ENCODE measurements at places on chromosomes 13 and 19.

GRCh38 chr13:108877300-108877699 is 247.9 kb downstream of the MYO16 start:
- no peak for DNase-seq

DNA sequence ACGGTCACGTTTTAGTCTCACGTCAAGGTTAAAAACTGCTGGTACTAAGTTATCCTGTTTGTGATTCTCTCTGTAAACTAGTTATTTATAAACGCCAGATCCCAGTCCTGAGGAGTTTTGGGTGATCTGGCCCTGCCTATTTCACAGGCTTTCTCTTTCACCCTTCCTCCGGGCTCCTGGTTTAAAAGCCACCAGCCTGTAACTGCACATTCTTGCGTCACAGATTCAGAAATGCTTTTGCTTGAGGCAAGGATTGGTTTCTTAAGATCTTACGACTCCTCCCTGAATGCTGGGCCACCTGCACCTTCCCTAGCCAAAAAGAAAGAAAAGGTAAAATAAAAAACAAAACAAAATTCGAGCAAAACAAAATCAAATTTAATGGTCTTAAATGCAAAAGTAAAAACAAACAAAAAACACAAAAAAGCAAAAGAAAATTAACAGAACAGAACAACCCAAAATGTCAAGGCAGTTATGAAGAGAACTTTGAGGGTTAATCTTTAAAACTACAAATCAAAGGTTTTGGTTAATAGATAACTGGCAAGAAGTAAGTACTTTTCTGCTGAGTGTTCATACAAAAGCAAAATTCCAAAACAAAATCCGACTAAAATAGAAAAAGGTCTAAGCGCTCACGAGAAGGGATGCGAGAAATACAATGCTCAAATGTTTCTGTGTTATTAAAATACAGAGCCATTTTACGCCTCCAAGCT is 18.6 kb upstream of the TIMM44 start:
- no peak for DNase-seq

GRCh38 chr19:44149776-44150175 is 8.4 kb downstream of the ZNF234 start:
- DNase-seq = no peak

DNA sequence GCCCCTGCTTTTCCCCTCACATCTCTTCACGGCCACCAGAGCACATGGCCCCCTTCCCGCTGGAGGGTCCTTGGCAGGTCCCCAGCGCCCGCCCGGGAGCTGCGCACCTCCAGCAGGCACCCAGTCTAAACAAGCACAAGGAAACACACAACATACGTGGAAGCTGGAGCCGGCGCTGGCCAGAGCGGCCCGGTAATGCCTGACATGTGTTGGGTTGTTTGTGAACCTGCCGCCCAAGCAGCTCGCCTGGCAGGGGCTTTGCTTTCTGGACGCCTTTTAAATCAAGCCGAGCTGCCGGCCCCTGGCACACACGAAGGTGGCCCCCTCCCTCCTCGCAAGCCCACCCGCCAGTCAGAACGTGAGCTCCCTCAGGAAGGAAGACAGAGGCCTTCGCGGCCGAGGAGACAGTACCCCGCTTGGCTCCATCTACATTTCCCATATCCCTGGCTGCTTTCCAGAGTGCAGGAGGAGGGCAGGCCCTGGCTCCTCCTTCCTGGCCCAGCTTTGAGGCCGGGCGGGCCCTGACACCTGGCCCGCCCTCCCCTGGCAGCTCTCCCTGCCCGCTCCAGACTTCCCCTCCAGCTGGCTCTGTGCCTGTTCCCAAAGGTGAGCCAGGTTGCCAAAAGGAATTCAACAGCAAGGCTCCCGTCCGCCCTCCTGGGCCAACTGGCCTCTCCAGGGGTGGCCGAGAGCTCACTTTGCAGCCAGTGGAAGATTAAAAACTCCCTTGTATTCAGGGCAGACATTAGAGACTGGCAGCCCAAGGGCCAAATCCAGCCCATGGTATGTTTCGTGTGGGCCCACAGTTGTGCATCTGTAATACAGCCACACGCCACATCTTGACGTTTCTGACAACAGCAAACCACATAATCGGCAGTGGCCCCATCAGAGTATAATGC is 28.7 kb downstream of the COMP start:
- peak; percentile 67 for DNase-seq

DNA sequence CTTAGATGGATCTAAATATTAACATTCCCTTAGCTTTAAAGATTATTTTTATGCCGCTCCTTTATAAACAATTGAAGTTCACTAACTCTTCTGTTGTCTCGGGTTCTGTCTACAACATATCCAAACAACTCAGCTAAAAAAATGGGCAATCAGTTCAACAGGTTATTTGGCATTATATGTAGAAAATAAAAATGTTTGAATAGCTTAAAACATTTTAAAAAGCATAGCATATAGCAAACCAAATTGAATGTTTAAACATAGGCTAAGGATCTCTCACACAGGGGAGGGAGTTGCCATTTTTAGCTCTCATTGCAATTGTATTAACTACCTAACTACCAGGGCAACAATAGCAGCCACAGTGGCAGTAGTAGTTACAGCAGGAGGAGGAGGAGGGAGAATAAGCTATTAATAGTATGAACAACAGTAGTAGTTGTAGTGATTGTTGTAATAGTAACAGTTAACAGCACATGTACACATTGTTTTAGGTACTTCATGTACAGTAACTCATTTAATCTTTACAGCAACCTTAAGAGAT is 404.2 kb downstream of the KCNRG start:
- no peak for DNase-seq

DNA sequence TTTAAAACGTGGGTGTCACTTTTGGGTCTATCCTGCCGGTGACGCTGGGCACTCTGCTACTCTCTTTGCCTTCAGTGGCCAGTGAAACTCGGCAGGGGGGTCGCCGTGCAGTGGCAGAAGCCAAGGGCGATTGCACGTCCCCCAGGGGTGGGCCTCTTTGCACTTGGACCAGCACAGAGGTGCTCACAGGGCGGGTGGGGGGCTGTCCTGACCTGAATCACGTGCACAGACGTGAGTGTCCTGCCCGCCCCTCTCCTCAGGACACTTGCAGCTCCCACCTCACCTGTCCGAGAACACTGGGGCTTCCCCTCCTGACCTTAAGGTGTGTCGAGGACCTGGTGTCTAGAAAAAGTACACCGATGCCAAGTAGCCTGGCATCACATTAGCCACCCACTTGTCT is 16.1 kb downstream of the COL4A1 start:
- no peak for DNase-seq

DNA sequence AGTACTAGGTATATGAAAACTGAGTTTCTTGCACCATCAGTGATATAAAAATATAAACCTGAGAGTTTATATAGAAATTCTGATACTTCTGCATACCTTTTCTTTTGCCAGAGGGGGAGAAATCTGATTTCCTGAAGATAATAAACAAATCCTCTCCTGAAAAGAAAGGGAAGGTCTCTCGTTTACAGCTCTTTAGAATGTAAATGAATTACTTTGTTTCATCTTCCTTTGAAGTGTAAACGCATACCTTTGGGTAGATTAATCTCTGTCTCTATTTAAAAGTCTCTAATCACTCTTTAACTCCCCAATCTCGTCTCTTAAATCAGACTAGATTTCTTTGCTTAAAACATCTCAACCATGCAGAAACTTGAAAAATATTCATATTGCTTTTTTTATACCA is 1092.9 kb downstream of the SLITRK5 start:
- no peak for DNase-seq

- no peak for DNase-seq
Measured at GRCh38 chr19:36067681-36068080, 13.0 kb downstream of the WDR62 start.

DNA sequence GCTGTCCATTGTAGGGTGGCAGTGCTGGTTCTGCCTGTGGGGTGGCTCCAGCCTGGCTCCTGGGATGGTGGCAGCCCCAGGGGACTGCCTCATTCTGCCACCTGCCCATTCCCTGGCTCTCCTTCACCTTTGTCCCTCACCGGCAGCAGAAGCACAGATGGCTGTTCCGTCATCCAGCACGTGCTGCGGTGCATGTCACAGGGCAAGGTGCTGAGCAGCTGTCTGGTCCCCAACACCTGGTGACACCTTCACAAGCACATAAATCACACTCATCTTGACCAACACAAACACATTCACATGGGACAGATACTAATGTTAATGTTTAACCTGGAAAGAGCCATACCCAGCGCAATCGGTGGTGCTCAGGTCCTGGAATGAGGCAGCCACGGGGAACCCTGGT is 126.8 kb downstream of the UQCRFS1 start:
- DNase-seq = no peak

DNA sequence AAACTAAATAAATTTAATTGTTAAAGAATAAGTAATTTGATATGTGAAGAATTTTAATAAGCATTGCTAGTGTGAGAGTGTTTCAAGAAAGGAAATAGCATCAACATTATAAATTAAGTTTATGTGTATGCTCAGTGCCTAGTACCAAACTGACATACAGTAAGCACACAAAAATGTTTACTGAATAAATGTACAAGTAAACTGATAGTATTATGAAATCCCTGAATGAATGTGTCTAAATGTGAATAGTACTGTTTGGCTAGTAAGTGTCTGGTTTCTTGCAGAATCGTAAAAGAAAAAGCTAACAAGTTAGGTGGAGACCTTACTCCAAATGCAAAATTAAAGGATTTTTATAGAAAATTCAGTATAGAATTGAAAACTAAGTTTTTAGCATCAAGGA is 233.6 kb downstream of the PCDH9 start:
- no peak for DNase-seq

GRCh38 chr13:99267927-99268326 is 9.7 kb upstream of the GPR18 start:
- no peak for DNase-seq

DNA sequence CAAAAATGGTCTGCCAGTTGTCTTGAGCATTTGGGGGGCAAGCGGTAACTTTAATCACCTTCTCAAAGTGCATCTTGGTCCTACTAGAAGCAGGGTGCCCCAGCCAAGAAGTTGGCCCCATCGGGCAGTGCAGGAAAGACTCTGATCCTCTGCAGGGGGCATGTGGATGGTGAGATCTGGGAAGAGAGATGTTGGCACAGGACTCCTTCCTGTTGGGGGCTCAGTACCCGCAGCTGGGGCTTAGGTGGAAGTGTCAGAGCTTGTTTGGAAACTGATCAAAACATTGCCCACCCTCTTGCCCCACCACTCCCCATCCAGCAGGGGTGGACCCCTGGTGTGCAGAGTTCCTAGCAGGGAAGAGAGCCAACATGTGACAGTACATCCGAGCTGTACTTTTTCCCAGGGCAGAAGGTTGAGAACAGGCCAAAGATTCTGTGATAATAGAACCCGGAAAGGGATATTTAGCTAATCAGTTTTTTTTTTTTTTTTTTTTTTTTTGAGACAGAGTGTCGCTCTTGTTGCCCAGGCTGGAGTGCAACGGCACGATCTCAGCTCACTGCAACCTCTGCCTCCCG is 8.8 kb downstream of the RRAS start:
- no peak for DNase-seq

- peak; percentile 34 for DNase-seq
Measured at GRCh38 chr13:109331898-109332297, 454.5 kb downstream of the IRS2 start.

- DNase-seq = no peak
Measured at GRCh38 chr13:99022941-99023340, 45.1 kb upstream of the DOCK9 start.

DNA sequence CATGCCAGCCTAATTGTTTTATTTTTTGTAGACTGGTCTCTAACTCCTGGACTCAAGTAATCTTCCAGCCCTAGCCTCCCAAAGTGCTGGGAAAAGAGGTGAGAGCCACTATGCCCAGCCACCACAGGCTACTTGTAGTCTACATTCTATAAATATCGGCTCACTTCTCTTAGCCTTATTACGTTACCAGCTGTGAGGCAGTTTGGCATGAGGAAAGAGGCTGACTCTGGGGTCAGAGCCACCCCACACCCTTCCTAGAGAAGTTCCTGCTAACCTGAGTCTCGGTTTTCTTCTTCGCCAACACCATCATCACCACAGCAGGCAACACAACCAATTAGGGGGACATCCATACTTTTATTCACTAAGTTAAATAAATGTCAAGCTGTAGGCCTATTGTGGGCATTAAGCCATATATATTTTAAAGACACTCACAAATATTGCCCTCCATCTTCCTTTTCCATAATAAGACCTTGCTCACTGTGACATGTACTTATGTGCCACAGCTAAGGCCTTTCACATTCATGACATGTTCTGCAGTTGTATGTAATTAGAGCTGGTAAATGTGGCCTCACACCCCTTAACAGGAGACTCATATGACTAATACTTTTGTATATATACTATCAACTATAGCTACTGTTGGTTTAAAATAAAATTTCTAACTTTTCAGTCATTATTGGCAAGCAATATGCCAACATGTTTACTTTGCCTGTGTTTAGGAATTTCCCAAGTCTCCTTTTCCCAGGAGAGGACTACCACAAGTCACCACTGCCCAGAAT is 5.7 kb downstream of the SLC25A30 start:
- no peak for DNase-seq

DNA sequence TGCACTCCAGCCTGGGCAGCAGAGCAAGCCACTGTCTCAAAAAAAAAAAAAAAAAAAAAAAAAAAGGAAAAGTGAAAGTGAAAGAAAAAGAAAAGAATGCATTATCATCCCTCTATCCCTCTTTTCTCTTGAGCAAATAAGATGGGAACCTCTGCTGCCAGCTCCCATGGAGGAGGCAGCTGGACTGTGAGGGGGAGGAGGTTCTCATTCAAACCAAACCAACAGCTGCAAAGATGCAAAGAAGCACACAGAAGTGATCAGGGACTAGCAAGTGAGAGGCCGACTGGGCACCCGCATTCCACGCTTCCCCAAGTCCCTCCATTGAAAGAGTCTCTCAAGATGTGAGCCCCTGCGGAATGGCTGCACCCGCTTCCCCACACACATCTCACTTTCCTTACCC is 63.5 kb downstream of the TSHZ3 start:
- no peak for DNase-seq

GRCh38 chr13:30429721-30430694 is 7.7 kb downstream of the UBE2L5 start:
- DNase-seq = no peak

DNA sequence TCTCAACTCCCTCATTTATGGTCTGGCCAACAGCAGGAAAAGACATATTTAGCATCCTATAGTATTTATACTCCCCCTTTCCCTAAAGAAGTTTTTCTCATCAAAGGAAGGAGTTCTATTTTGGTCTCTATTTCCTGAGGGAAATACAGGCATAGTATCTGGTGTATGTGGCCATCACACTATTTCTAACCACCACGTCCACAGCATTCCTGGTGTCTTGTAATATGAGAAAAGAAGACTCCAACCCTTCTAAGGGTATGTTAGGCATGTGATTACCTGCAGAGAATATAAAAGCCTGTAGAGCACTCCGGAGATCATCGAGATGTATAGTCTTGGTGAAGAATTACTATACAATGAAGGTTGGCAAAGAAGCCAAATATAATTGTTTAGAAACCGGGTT is 137.4 kb downstream of the VWA8 start:
- no peak for DNase-seq

DNA sequence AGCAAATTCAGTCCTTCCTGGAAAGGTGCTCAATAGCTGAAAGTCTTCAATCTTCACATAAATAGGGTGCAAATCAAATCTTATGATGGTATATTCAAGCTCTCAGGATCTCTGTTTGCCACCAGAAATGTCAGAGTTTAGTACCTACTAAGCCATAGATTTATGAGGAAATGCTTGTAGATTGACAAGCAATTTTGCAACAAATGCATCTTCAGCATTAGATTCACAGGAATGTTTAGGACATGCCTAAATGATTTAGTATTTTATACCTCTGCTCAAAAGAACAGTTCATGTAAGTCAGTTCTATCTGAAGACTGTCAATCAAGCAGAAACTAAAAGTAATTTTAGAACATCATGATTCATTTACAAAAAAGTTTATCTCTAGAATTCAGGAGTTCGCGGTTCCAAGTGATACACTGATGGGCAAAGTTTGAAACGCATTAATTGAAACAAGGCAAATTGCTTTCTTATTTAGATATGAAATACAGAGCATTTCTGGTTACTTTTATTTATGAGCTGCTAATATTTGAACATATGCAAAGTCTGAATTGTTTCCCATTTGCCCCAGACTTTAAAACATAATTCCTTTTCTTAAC is 65.7 kb downstream of the DACH1 start:
- DNase-seq = no peak

Data from NCI-H2081 treated with DMSO at 0.1 percent for 48 hours (cell line).